ENCODE measurements at places on chromosomes 5 and 9.

GRCh38 chr5:176628406-176629228 is 1.7 kb downstream of the SNCB start:
- no peak for DNase-seq

GRCh38 chr5:103031607-103032006 is 88.3 kb downstream of the GIN1 start:
- peak; percentile 11 for DNase-seq

- DNase-seq: no peak
These were observed 36.2 kb downstream of the C5 start for GRCh38 chr9:121013911-121014310.

GRCh38 chr9:137347928-137348327 is 45.9 kb upstream of the NRARP start:
- DNase-seq: no peak

GRCh38 chr5:2184026-2184366 is 301.3 kb upstream of the IRX4 start:
- no peak for DNase-seq

GRCh38 chr5:43244823-43245565 is 53.0 kb downstream of the NIM1K start:
- no peak for DNase-seq

DNA sequence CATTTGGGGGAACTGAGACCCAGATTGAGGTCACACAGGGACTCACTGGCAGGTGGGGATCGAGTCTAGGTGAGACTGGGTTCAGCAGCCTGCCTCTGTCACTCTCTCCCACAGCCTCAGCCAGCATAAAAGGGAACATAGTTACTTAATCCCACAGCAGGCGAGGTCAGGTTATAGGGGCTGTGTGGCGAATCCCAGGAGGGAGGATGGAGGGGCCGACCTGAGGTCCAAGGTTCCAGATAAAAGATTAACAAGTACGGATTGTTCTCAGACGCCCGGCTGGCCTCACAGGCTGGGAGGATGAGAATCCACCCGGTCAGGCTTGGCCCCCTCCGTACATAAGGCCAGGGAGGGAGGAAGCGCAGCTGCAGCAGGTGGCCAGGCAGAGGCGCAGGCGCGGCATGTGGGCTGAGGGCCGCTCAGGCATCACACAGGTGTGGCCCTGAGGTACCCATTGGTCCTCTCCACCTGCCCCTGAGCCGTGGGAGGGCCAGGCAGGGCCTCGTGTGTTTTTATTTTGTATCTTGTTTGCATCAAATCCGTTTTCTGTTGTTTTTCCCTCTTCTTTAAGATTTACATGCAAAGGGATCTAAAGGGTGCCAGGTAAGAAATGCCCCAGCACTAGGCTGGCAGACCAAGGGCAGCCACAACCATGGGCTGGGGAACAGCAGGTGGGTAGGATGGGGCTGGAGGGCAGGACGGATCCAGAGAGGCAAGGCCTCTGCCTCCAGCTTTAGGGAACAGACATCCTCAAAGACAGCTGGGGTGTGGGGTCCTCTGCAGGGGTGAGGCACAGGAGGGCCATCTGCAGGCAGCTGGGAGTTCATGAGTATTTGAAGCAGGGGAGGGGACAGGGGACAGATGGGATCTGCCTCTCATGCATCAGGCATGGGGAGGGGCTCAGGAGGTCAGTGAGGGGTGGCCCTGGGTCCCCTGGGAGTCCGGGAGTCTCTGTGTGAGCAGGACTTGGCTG is 3.6 kb downstream of the SUSD3 start:
- DNase-seq: peak; percentile 69

DNA sequence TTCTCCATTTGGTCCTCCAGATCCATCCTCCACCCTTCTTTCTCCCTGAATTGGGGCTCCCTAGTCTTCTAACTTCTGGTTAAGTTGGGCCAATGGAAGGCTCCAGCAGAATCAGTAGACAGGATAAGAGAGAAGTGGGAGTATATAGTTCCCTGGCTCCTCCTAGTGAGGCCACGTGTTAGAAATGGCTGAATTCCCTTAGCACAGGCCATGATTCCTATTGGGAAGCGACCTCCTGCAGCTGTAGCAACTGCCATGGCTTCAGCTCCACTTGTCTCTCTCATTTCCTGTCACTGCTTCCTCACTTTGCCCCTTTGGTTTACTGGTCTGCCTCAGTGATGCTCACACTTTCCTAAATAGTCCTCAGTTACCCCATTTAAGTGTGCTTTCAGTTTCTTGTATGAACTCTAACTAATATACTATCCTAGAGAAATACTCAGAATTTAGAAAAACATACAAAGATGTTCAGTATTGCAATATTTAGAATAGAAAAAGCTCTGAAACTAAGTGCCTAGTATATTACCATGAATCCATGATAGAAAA is 104.8 kb upstream of the SMARCA2 start:
- DNase-seq: no peak

- peak; percentile 37 for DNase-seq
These were observed 1.1 kb upstream of the MAN2A1 start for GRCh38 chr5:109688630-109688969.

DNA sequence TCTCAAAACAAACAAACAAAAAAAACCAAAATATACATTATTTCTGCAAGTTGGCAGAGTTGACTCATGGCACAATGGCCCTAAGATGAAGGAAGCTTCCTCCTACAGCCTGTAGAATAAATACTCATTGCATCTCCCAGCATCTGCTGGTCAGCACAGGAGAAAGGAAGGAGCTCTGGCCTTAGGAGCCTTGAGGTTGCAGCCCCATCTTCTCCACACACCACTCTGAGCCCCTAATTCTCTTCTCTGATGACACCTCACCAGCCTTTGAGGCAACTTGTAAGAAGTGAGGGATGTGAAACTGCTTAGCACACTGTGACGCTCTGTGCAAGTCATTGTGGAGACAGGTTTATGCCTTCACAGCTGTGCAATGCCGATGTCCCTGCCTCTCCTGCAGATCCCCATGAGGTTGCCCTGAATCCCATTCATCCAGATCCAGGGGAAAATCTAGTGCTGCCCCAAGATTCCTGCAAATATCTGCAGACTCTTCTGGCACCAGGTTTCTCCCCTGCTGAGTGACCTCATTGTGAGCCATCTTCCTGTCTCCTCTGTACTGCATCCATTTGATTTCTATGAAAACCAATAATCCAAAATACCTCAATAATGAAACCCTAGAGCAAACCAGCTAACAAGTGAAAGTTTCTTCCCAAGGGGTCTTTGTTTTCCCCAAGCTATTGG is 65.3 kb upstream of the TGFBR1 start:
- no peak for DNase-seq

DNA sequence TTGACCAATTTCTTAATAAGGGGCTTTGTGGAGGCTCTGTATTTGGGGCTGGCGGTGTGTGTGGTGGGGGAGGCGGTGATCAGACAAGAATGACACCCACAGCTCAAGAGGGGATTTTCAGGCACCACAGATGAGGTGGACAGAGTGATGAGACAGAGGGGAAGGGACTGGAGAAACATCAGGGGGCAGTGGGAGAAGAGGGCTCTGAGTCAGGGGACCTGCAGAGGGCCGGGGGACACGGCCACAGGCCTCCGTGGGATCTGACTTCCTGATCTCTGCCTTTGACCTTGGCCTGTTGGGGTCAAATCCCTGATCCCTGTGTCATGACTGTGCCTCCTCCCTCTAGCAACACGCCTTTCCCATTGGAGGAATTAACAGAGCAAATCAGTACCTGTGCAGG is 197.7 kb downstream of the C9orf50 start:
- DNase-seq: no peak

DNA sequence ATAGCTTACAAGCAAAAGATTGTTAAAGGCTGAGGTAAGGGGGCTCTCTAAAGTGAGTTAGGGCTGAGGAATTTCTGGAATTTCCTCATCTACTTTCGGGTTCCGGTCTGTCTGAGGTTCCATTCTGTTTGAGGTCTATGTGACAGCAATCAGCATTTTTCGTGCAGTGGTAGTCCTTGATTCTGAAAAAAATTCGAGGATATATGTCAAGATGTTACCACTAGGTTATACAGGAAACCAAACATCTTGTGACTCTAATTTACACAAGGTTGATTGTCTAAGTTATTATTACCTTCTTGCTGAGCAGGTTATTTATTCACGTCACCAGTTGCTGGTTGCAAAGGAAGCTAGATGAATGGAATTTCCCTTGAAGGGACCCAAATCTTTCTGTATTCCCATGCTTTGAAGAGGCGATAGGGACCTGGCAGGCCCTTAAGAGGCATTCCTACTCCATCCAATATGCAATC is 35.2 kb downstream of the RLN2 start:
- no peak for DNase-seq

GRCh38 chr5:138243794-138244193 is 30.6 kb downstream of the GFRA3 start:
- DNase-seq: no peak

GRCh38 chr5:1152156-1152555 is 40.3 kb upstream of the SLC12A7 start:
- DNase-seq: no peak

GRCh38 chr9:36997414-36997813 is 36.7 kb downstream of the PAX5 start:
- no peak for DNase-seq

GRCh38 chr5:72501488-72501887 is 5.7 kb downstream of the ZNF366 start:
- no peak for DNase-seq

Measured in HuH-7 (cell line).